ENCODE measurements at places on chromosomes 4 and X. TPM values are rescaled to one million over a fixed set of nuclear protein-coding genes. Genes with fewer than 3 reads are reported as not detected.

ZAR1 gene
- not detected for total RNA-seq

CDKL5 gene
- total RNA-seq = 7.7 TPM

GATA1 gene
- not detected for total RNA-seq

OTUD6A gene
- total RNA-seq = not detected

MYOZ2 gene
- total RNA-seq = not detected

VCX3A gene
- total RNA-seq = not detected

RTL5 gene
- 5.4 TPM for total RNA-seq

GRCh38 chr4:26787461-26788340 lies 72.9 kb upstream of the STIM2 start:
- peak overlapping the region; percentile 66 for H3K27ac ChIP-seq
- no peaks in the 10 kb centered on the region for H3K27me3 ChIP-seq
- no peaks in the 10 kb centered on the region for H3K36me3 ChIP-seq
- H3K4me3 ChIP-seq = no peak overlapping the region

GRCh38 chrX:54180403-54180802 lies 2.7 kb downstream of the FAM120C start:
- H3K4me1 ChIP-seq = peaks cover 15% of the 10 kb centered on the region
- DNase-seq = no peak
- no peaks in the 10 kb centered on the region for H3K27me3 ChIP-seq
- H3K36me3 ChIP-seq = no peaks in the 10 kb centered on the region
- H3K27ac ChIP-seq = no peak overlapping the region

DNA sequence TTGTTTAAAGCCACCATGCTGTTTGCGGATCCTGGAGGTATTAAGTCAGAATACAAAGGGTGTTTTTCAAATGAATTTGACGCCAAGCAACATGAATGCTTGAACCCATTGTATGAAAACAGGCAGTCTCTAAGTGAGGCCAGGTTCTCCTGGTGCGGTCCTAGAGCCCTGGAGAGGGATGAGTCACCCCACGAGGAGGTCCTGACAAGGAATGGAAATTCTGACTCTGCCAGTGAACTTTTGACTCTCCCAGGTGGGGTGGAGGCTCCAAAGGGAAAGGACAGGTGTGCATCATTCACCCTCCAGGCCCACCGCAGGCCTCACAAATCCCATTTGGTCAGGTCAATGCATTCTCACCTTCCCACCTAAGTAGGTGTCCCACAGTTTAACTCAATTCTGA lies 1.5 kb downstream of the TRIM2 start:
- DNase-seq = peak; percentile 81
- H3K36me3 ChIP-seq = no peaks in the 10 kb centered on the region
- peaks cover 35% of the 10 kb centered on the region for H3K4me1 ChIP-seq
- peak overlapping the region; percentile 54 for H3K4me3 ChIP-seq

DNA sequence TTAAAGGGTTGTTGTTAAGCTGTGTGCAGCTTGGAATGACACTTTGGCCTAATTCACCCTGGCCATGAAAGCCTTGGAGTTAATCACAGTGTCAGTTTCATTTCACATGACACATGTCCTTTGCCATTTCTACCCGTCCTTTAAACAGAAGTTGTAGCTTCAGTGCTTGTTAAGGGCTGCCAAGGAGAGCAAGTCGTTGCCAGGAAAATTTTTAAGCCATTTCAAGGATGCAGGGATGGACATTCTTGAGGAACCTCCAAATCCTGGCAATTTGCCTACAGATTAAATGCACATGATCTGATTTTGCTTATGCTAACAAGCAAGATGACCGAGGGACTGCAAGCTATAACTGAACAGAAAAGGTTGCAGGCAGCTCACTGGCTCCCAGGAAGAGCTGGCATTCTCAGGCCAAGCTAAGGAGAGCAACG lies 40.5 kb downstream of the SETD7 start:
- H3K4me3 ChIP-seq = no peak overlapping the region
- no peaks in the 10 kb centered on the region for H3K27me3 ChIP-seq
- peaks cover 99% of the 10 kb centered on the region for H3K36me3 ChIP-seq
- peaks cover 9% of the 10 kb centered on the region for H3K4me1 ChIP-seq
- no peak overlapping the region for H3K27ac ChIP-seq
- DNase-seq = no peak

DNA sequence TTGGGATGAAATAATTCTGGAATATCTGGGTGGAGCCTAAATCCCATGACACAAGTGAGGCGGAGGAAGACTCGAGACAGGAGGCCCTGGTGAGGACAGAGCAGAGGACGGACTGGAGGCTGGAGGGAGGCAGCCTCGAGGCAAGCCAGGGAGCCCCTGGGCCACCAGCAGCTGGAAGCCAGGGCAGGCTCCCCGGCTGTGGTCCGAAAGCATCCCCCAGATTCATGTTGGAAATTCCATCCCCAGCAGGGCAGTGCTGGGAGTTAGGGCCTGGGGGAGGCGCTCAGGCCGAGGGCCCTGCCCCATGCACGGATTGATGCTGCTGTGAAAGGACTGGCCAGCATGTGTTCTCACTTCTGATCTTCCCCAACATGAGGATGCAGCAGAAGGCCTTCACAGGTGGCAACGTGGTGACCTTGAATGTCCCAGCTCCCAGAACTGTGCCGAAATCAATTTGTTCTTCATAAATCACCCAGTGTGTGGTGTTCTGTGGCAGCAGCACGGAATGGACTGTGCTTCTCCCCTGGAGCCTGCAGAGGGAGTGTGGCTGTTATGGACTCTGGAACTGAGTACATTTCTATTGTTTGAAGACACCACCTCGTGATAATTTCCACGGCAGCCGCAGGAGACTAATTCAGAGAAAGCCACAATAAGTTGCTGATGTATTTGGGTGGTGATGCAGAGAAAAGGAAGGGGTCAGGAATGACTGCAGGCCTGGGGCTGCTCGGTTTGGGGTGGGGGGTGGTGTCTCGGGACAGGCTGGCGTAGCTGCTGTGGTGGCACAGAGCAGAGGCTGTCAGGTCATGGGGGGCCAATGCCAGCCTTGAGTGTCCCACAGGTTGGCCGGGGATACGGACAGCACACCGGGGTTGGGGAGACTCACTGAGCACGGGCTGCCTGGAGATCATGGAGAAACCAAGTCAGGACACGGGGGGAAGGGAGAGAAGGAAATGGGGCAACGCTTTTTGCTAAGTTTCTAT lies 56.9 kb downstream of the PCGF3 start:
- DNase-seq = peak; percentile 63
- no peak overlapping the region for H3K4me3 ChIP-seq

DNA sequence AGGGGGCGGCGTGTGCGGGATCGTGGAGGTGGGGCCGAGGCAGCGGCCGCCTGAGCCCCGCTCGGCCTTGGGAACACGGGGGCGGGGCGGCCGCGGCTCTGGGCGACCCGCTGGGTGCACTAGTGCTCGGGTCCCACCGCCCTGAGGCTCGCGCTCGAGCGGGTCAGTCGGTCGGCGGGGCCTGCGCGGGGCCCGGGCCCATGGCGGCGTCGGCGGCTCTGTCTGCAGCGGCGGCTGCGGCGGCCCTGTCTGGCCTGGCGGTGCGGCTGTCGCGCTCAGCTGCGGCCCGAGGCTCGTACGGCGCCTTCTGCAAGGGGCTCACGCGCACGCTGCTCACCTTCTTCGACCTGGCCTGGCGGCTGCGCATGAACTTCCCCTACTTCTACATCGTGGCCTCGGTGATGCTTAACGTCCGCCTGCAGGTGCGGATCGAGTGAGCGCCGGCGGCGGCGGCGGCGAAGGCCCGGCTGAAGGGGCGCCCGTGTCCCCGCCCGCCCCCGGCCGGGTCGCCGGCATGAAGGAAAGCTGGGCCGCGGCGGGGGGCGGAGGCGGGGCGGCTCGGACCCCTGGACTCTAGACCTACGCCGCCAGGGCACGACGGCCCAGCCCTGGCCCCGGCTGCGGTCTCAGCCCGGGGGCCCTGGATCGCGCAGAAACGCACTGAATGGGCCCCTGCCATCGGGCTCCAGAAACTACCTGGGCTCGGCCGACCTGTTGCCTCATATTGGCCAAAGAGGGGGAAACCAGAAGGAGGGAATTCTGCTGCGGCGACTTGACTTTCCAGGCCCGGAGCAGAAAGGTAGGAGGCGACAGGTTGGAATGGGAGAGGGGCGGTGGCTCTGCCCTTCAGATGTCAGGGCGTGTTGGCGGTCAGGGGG lies at the start of gene SMIM10L2A:
Gene SMIM10L2A, plus strand, starts transcription at position 13 of the 878 bp plus-strand sequence. Its CDS starts 188 bp downstream, at position 201.
- peaks cover 10% of the 10 kb centered on the region for H3K4me1 ChIP-seq
- peak within 1 kb of the TSS; percentile 46 for H3K27ac ChIP-seq
- no peaks in the 10 kb centered on the region for H3K36me3 ChIP-seq
- no peaks in the 10 kb centered on the region for H3K27me3 ChIP-seq

DNA sequence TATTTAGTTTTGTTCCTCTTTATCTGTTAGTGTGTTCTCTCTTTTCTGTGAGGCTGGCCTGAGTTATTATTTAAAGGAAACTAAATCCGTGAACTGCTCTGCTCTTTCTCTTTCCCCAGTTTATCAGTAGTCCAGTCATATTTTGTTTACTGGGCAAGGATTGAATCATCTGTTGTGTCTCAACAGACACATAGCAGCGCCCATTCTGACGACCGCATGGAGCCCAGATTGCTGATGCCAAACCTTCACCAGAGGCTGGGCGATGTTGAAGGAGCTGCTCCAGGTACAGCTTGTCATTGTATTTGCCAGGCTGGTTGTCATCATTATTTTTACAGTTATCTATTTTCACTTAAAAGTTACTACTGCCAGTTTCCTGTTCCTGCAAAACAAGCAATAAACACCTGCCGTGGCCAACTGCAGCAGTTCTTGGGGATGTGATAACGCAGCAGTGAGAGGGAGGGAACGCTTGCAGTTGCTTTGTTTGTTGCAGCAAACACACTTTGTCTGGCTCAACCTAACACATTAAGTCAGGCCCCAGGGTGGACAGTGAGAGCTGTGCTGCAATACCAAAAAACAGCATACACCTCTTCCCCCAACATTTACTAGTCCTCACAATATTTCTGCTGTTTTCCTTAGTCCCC lies 10.1 kb downstream of the REELD1 start:
- H3K4me3 ChIP-seq = no peak overlapping the region
- H3K4me1 ChIP-seq = no peaks in the 10 kb centered on the region
- H3K36me3 ChIP-seq = no peaks in the 10 kb centered on the region
- no peak for DNase-seq
- no peaks in the 10 kb centered on the region for H3K27me3 ChIP-seq

- H3K36me3 ChIP-seq = no peaks in the 10 kb centered on the region
- no peak overlapping the region for H3K4me3 ChIP-seq
- no peaks in the 10 kb centered on the region for H3K27me3 ChIP-seq
- H3K27ac ChIP-seq = no peak overlapping the region
- DNase-seq = peak; percentile 58
Observed at GRCh38 chr4:141853091-141853764, 216.8 kb downstream of the IL15 start.

DNA sequence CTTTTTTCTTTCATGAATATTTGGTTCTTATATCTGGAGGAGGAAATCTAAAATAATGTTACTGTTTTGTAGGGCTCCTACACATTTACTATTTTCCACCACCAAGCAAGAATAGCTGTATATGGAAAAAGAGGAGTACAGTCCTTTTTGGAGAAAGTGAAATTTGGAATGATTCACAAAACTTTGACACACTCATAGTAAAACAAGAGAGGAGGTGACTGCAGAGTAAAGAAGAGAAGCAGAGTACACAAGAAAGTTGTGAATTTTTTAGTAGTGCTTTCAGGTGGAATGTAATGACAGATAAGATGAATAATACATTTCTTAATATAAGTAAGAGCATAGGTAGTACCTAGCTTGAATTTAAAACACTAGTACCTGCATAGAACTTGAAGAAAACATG lies 41.3 kb upstream of the UGT2B4 start:
- H3K4me3 ChIP-seq = no peak overlapping the region
- H3K27me3 ChIP-seq = no peaks in the 10 kb centered on the region
- no peak for DNase-seq

GRCh38 chrX:24646006-24646405 lies 1.1 kb downstream of the PCYT1B start:
- no peak overlapping the region for H3K27ac ChIP-seq
- no peak for DNase-seq
- H3K27me3 ChIP-seq = peaks cover 20% of the 10 kb centered on the region

- H3K27me3 ChIP-seq = no peaks in the 10 kb centered on the region
- DNase-seq = peak; percentile 66
Observed at GRCh38 chr4:55312489-55313101, 33.4 kb upstream of the SRD5A3 start.

GRCh38 chr4:12701384-12701783 lies 782.8 kb downstream of the RAB28 start:
- H3K36me3 ChIP-seq = no peaks in the 10 kb centered on the region
- H3K27me3 ChIP-seq = no peaks in the 10 kb centered on the region
- no peaks in the 10 kb centered on the region for H3K4me1 ChIP-seq
- no peak overlapping the region for H3K4me3 ChIP-seq

GRCh38 chr4:123585111-123585510 lies 188.5 kb downstream of the SPRY1 start:
- peaks cover 18% of the 10 kb centered on the region for H3K4me1 ChIP-seq
- no peaks in the 10 kb centered on the region for H3K36me3 ChIP-seq
- no peak overlapping the region for H3K27ac ChIP-seq
- no peaks in the 10 kb centered on the region for H3K27me3 ChIP-seq
- H3K4me3 ChIP-seq = no peak overlapping the region

DNA sequence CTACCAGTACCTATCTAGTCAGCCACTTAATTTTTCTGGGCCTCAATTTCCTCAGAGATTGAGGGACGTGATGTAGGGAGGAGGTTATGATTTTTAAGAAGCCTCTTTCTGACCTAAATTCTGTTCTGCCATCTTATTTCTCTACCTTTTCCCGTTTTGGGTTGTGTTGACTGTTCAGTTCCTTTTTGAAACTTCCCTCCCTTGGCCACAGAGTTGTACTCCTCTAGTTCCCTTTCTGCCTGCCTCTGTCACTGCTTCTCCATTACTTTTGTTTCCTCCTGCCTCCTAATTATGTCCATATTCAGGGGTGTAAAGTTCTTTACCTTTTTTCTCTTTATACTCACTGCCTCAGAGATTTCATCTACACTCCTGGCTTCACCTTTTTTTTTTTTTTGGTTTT lies 25.4 kb downstream of the CLCN5 start:
- no peak overlapping the region for H3K27ac ChIP-seq
- H3K36me3 ChIP-seq = no peaks in the 10 kb centered on the region
- H3K4me3 ChIP-seq = no peak overlapping the region

Measured in stomach (tissue), 19 donors.